Uterus (tissue), 4 donors: ENCODE measurements at places on chromosomes 1 and 21. TPM values are rescaled to one million over a fixed set of nuclear protein-coding genes. Genes with fewer than 3 reads are reported as not detected.

Gene SYT2
- not detected for total RNA-seq

- no peak for DNase-seq
Measured at GRCh38 chr21:32966120-32966519, 59.6 kb upstream of the OLIG2 start.

DNA sequence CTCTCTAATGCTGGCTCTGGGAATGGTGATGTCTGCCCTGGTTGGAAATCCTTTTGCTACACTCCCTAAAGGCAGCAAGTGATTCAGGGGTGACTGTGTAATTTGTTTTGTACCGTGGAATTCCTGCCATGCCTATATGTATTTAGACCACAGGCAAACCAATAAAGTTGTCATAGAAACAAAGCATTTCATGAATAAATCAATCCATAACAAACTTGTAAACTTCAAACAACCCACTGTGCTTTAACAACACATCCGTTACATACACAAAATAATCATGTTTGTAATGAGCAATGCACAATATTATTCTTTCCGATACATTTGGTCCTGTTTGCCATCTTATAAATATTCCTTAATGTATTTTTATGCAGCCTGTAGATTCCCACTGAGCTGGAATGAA is 330.3 kb upstream of the SNX7 start:
- no peak for DNase-seq

Gene LYPD8
- total RNA-seq: not detected

Gene EFNA1
- total RNA-seq: 22.3 TPM

DNA sequence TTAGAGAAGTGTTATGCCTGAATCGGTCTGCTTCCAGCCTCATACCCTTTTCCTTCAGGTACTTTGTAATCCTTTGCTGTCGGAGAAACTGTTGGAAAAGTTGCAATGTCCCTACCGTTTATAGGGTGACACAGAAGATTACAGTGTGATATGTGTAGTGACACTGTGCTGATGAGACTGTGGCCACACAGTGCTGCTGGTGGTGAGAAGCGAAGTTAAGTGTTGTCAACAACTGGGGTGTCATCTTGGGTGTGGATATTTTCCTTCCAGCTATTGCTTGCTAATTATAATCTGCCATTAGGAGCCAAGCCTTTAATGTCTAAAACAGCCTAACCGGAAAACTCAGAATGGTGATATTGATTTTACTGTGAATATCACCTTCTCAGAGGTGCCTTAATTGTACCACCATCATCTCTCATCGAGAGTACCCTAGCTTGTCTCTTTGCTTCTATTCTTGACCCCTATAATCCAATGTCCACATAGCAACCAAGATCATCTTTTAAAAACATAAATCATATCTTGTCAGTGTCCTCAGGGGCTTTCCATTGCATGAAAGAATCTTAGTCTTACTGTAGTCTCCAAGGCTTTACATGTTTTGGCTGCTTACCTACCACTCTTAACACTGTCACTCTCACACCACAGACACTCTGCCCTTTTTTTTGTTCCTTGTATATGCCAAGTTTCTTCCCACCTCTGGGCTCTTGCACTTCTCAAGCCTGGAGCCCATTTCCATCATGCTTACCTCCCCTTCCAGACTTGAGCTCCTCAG is 89.4 kb upstream of the PGD start:
- no peak for DNase-seq

GRCh38 chr1:52402860-52403240 is 1.4 kb downstream of the ORC1 start:
- DNase-seq: no peak

GRCh38 chr1:190881064-190881463 is 403.4 kb upstream of the BRINP3 start:
- no peak for DNase-seq

- DNase-seq: no peak
Measured at GRCh38 chr1:40868051-40868723, 6.0 kb upstream of the CITED4 start.

Gene SPATA46
- not detected for total RNA-seq
